ENCODE measurements at places on chromosomes 6 and 20. TPM values are rescaled to one million over a fixed set of nuclear protein-coding genes. Genes with fewer than 3 reads are reported as not detected.

Gene CNR1
- total RNA-seq: under 0.01 TPM

Gene GLP1R
- not detected for total RNA-seq

Gene RSPH9
- total RNA-seq: 0.73 TPM

Gene MAP1LC3A
- 5.7 TPM for total RNA-seq

Gene GRM1
- total RNA-seq: under 0.01 TPM

Gene CST7
- not detected for total RNA-seq

Gene ZFP57
- total RNA-seq: 2.7 TPM

All from subcutaneous preadipocyte (primary cell).